ENCODE measurements at places on chromosomes 3 and 15. TPM values are rescaled to one million over a fixed set of nuclear protein-coding genes. Genes with fewer than 3 reads are reported as not detected.

Gene FOXL2NB
- total RNA-seq: not detected

Gene DOCK3
- total RNA-seq: 1.5 TPM

Gene CD200
- 2.5 TPM for total RNA-seq

DNA sequence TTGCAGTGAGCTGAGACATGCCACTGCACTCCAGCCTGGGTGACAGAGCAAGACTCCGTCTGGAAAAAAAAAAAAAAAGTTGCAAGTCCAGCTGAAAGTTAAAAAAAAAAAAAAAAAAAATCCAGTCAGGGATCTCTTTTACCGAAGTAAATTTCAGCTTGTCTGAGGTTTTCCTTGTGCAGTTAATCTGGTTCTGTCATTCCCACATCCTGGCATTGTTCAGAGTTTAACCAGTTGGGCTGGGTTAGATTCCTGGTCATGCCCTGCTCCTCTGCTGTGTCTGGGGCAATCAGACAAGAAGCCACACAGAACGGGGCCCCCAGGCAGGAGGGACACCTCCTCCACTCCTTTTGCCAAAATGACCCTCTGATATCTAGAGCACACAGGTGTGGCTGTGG is 84.1 kb upstream of the KLHL25 start:
- no peak for DNase-seq

DNA sequence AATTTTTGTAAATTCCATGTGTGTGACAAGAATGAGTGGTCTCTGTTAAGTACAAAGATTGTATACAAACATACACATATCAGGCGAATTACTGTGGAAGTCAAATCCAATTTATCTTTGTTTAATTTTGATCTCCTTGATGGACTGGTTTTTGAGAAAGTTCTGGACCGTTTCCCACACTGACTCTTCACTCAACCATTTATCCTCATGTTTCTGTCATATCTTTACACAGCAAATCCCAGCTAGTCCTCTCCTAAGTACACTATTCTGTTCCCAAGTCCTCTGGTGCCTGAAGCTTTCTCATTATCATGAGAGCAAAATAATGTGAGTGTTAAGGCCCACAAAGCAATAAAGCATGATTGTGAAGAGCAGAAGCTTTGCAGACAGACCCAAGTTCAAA is 189.9 kb downstream of the WNT5A start:
- DNase-seq: no peak

- DNase-seq: no peak
These were observed 253.7 kb upstream of the RASGRP1 start for GRCh38 chr15:38818157-38818790.

DNA sequence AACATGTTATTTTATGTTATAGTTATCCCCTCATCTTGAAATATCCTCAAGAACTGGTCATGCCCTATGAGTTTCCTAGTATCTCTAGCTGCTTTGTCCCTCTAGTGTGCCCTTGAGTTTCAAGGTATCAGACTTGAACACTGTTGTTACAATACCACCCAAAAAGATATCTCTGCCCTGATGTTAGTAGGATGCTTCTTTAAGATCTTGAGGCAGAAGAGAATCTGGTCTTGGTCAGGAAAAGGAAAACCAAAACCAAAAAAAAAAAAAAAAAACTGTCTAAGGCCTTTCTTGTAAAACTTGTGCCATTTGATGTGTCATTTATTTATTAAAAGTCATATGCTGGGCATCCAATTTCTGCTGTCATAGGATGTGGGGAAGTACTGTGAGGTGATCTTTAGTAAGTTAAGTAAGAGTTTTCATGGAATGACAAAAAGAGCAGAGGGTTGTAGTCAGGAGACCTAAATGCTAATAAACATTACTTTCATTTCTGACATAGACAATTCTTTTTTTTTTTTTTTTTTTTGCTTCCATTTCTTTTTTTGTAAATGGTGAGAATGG is 229.7 kb downstream of the NECTIN3 start:
- no peak for DNase-seq
